ENCODE measurements at places on chromosomes 6 and 20.

DNA sequence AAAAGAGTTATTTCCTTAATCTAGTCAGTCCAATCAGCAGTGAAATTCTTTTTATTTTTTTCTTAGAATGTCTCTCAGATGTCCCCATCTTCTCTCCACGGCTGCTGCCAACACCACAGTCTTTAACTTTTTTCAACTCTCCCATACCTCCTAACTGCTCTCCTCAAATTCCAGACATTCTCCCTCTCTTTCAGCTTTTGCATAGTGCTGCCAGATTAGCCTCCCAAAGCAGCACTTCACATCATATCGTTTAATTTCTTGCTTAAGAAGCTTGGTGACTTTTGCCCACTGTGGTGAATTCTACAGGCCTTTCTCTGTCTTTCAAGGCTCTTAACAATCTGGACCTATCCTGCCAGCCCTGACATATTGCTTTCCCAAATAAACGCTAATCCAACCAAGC lies 233.4 kb downstream of the UST start:
- DNase-seq = no peak

DNA sequence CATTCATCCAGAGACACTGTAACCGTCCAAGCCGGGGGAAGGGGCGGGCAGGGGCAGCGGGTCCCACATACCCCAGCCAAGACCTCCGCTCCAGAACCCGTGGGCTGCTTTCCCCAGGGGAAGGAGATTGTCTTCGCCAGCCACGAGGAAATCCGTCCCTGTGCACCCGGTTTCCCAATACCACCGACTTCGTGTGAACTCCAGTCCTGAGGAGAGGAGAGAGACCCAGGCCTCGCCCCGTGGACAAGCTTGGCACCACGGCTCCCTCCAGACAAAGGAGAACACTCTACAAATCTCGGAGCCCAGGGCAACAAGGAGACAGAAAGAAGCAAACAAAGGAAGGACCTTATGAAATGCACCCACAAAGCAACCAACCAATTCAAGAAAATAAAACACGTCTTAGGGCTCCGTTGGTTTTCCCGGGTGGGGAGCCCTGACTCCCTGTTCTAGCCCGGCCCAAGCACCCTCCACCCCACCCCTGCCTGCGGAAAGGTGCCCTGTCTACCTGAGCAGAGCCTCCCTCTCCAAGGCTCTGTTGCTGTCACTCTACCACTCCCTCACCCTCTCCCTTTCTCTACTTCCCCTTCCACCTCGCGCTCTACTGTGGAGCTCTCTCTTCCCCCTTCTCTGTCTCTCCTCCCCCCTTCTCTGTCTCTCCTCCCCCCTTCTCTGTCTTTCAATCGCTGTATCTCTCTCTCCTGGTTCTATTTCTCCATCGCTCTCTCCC lies 1382.8 kb upstream of the DEFB115 start:
- no peak for DNase-seq

DNA sequence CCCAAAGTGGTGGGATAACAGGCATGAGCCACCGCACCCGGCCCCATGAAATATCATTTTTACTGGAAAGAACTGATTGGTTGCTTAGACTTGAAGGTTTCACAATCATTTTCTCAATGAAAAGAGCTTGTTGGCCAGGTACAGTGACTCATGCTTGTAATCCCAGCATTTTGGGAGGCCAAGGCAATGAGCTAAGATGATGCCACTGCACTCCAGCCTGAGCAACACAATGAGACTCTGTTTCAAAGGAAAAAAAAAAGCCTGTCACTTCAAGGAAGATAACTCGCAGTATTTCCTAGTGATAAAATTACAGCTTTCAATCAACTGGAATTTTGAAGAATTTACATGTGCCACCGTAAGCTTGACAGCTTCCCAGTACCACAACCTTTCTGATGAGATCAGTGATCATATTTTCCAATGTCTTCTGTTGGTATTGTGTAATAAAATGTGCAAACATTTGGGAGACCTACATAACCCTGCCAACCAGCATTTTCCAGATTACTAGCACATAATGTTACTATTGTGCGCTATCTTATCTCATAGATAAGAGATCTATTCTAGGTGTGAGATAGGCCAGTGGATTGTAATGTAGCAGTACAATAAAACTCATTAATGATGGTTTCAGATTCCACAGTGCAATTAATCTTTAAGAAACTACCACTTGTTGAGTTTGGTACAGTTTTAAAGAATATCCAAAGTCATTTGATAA lies 7.2 kb downstream of the PNLDC1 start:
- no peak for DNase-seq

GRCh38 chr6:28005975-28006374 lies 48.9 kb downstream of the OR2B6 start:
- no peak for DNase-seq

DNA sequence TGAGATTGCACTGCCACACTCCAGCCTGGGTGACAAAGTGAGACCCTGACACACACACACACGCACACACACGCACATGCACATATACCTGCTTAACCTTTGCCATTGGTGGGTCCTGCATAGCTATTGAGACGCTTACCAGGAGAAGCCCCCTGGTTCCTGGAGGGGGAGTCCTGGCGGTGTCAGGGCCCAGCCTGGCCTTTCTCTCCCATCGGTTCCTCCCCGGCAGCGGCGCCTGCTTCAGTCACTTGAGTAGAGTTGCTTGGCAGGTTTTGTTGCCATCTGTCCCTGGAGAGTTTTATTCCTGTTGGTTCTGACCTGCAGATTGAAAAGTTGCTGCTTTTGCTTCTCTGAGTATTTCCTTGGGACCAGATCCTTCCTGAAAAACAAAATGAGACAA lies 20.6 kb upstream of the FAM209A start:
- DNase-seq = no peak

- DNase-seq = no peak
These were observed 58.7 kb downstream of the VEGFA start for GRCh38 chr6:43828711-43829110.

DNA sequence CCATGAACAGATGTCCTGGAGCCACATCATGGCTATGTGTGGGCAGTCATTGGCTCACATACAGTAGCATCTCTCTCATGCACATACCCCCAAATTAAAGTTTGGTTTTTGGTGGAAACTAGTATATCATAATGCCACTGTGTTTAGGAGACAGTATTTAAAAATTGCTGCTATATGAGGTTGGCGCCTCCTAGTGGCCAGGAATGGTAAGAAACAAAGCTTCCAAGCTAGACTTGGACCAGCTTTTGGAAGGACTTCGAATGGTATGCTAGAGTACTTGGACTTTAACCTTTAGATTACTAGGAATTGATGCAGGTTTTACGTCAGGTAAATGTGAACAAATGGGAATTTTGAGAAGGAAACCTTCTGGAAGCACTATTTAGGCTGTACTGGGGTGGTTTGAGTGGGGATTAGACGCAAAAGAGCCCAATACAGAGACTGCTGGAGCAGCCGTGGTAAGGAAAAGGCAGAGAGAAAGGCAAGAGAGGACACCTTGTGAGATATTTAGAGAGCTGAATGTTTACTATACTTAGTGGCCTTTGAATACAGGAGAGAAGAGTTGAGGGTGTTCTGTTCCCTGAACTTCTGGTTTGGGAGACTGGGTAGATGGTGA lies 23.8 kb downstream of the PRSS35 start:
- DNase-seq = peak; percentile 21

DNA sequence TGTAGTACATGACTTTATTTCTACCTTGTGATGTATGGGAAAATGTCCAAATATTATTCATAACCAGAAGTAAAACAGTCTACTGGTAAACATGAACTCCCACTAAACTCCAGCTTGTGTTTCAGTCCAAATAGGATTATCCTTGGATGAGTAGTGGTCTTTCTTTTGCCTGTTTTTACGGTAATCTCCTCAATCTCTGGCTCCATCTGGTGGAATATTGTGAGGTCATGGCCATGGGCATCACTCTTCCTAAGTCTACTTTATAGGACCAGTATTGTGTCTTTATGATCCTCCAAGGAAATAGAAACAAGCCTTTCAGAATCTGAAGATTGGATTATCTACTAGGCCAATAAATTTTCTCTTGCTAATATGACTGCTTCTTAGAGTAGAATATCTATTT lies 505.0 kb downstream of the BMP2 start:
- no peak for DNase-seq

DNA sequence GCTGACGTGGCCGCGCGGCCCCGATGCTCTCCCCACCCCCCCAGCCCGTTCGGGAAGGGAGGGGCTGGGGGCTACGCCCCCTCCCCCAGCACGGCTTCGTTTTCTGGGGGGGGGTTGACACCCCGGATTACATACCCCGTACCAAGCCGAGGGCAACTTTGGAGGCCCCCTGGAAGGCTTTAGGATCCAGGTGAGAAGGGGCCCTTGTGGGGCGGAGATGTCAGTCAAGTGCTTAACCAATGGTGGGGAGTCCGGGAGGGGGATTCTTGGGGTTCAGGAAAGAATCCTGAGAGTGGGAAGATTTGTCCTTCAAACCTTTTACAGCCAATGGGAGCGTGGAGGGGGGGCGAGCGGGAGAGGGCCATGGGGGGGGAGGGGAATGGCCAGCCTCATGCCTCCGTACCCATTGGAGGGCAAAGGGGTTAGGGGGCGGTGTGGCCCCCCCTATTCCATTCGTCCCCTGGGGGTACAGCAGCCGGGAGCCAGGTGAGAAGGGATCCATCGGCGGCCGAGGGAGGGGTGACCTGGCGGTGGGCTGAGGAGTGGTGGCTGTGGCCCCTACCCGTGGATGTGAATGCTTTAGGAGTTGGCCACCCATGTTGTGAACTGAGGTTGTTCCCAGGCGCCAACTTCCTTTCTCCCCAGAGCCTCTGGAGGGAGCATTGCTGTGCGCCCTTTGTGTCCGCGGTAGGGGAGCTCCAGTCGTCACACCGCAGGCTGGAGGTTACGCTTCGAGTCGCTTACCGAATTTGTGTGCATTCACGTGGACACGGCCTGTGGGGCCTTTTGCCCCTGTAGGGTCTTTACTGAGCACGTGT lies 682 bp downstream of the BRD2 start:
- DNase-seq = peak; percentile 51

- DNase-seq = no peak
These were observed 53.3 kb downstream of the CAP2 start for GRCh38 chr6:17446713-17447112.

DNA sequence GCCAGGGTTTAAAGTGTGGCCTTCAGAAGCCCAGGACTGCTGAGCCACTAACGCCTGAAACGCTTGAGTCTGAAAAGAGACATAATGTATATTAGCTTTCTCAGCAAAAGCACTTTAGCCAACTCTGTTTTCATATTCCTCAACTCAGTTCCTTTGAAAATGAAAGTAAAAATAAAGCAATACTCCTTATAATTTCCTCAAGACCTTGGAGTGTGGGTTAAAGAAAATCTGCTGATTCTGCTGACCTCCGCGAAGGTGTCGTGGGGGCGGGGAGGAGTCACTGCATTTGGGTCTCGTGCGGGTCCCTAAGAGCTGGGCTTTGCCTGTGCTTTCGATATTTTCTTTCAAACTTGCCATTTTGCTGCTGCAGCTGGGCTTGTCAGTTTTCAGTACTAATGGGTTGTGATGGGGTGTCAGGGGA lies 142.2 kb upstream of the ARID1B start:
- DNase-seq = no peak

GRCh38 chr6:30091577-30092381 lies 16.2 kb upstream of the RNF39 start:
- DNase-seq = no peak

GRCh38 chr6:36124881-36125280 lies 5.4 kb upstream of the MAPK13 start:
- no peak for DNase-seq

GRCh38 chr6:11432091-11432490 lies 105.5 kb upstream of the TMEM170B start:
- DNase-seq = no peak

- DNase-seq = no peak
These were observed 497.8 kb upstream of the ARID1B start for GRCh38 chr6:156279261-156279969.

GRCh38 chr20:15342991-15343523 lies 1005.6 kb upstream of the FLRT3 start:
- no peak for DNase-seq

DNA sequence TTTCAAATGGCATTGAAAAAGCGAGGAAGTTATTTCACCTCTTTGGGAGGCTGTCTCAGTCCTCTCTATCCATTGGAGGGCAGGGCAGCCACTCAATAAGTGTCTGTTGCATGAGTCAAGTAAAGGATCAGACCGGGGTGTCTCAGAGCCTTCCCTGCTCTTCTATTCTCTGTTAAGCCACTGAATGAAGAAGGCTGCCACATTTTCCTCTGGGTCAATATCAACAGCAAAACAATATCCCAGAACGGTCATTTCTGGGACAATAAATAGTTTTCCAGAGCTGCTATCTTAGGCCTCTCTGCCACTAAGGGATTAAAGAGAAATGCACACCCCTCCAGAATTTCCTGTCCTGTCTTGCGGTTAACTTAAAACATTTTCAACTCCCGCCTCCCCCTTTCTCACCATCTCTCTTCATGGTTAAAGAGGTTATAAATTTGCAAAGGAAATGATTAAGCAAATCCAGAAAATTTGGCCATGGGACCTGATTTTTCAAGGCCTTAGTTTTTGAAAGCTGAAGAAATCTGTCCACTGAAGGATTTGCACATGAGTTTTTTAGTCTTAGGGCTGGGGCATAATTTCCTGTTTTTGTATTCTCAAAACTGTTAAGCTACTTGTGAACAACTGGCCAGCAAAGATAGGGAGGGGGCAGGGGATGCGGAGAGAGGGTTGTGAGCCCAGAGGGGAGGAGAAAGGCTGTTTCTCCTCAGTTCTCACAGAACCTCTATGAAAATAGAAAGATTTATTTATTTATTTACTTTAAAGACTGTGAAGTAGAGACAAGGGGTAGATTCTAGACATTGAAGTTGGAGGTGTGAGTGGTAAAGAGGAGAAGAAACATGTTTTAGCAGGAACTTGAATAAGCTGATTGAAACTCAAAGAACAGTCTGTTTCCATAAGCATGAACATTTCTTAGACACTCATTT lies 135.7 kb downstream of the BCAS1 start:
- no peak for DNase-seq

- no peak for DNase-seq
These were observed 113.4 kb downstream of the EYA2 start for GRCh38 chr20:47007826-47008655.

DNA sequence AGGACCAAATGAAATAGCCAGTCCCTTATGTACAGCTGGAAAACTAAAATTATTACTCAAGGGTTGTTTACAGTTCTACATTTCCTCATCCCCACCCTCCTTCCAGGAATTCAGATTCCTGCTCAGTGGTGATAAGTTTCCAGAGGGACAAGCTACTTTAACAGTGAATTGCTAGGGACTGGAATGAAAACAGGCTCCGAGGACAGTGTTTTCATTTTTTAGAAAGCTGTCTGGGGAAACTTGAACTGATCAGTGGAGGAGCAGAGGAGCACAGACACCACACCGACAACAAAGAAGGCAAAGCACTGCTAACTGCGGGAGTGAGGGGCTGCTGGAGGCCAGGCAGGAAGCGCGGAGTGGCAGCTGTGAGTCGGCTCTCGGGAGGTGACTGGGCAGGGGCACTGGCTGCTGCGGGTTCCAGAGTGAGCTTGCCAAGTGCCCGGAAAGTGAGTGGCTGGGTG lies 322.2 kb downstream of the ESR1 start:
- DNase-seq = no peak
